Glomerular endothelial cell (primary cell): ENCODE measurements at places on chromosomes 12 and 14. TPM values are rescaled to one million over a fixed set of nuclear protein-coding genes. Genes with fewer than 3 reads are reported as not detected.

The LMNTD1 gene
- 0.82 TPM in 1 of 2 replicates, not detected in the other for total RNA-seq

The M6PR gene
- total RNA-seq = 98.5 and 114 TPM in 2 replicates

The TOGARAM1 gene
- 21.7 and 28.3 TPM in 2 replicates for total RNA-seq

The NUAK1 gene
- 55.3 and 68.8 TPM in 2 replicates for total RNA-seq

The TAS2R7 gene
- 0.18 TPM in 1 of 2 replicates, not detected in the other for total RNA-seq

The PLA2G1B gene
- total RNA-seq = not detected in 2 replicates

The PAPLN gene
- total RNA-seq = 17.1 and 58.0 TPM in 2 replicates

The PARPBP gene
- total RNA-seq = 3.8 and 7.2 TPM in 2 replicates

The ST8SIA1 gene
- total RNA-seq = 1.0 and 1.2 TPM in 2 replicates

The PZP gene
- 0.24 and 0.70 TPM in 2 replicates for total RNA-seq

The ASCL1 gene
- total RNA-seq = not detected in 2 replicates

The RASSF9 gene
- 0.87 and 1.4 TPM in 2 replicates for total RNA-seq

The FGF6 gene
- total RNA-seq = not detected in 2 replicates

DNA sequence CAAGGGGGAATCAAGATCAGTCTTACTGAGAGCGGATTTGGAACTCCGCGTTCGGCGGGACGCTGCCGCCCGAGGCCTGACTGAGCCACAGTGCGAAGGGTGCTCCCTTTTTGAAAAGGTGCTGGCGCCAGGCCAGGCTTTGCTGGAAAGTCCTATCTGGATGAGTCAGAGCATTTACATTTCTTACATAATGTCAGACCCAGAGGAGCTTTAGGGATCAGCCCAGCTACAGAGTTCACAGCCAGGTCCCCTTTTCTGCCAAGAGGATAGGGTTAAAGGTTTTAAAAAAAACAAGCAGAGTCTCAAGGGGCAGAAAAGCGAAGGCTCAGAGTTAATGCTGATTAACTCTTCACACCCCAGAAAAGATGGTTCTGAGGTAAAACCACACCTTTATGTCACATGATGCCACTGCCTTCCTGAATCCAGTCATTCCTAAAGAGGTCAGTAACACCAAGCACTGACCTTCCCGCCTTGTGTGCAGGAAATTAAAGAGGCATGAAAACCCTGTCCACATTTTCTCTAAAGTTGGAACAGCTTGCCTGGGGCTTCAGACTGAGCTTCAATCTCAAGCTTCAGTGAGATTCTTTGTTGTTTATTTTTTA lies 11.7 kb upstream of the FBXL14 start:
- DNase-seq = no peak

GRCh38 chr14:74667758-74668157 lies 45.1 kb downstream of the AREL1 start:
- no peak for DNase-seq

GRCh38 chr12:109170324-109170723 lies 53.9 kb downstream of the ACACB start:
- DNase-seq = no peak

DNA sequence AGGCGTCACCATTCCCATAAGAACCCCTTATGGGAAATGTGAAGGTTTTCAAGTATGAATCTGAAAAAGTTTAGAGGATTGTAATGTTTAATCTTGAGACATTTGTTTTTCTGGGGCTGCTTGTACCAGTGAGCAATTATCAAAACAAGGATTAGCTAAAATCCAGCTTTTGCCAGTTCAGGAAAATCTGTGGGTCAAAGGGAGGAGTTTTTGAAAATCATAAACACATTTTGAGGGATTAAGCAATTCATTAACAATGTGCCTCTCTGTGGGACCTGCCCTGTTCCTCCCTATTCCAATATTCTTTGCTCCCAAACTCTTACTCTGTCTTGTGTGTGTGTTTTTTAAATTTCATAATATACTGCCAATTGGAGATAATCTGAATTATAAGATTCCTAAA lies 11.7 kb upstream of the DAAM1 start:
- no peak for DNase-seq

- no peak for DNase-seq
Observed at GRCh38 chr12:100331871-100332270, 25.0 kb upstream of the SLC17A8 start.

GRCh38 chr14:22370084-22370847 lies 218.8 kb downstream of the DAD1 start:
- no peak for DNase-seq

DNA sequence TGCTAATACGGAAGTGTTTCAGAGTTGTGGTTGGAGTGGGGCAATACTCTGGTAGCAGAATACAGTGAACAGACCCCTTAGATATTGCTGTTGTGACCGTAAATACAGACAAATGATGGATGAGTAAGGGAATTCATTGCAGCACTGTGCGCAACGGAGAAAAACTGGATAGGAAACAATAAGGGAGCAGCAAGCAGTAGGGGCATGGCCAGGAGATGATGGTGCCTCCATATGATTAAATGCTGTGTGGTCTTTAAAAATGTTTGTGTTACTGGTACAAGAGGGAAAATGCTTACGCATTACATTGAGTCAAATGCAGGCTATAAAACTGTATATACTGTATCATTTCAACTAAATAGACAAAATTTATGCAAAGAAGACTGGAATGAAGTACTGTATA lies 61.6 kb downstream of the EML1 start:
- DNase-seq = no peak

GRCh38 chr12:39764944-39765560 lies 145.4 kb upstream of the ABCD2 start:
- DNase-seq = peak; percentile 1

DNA sequence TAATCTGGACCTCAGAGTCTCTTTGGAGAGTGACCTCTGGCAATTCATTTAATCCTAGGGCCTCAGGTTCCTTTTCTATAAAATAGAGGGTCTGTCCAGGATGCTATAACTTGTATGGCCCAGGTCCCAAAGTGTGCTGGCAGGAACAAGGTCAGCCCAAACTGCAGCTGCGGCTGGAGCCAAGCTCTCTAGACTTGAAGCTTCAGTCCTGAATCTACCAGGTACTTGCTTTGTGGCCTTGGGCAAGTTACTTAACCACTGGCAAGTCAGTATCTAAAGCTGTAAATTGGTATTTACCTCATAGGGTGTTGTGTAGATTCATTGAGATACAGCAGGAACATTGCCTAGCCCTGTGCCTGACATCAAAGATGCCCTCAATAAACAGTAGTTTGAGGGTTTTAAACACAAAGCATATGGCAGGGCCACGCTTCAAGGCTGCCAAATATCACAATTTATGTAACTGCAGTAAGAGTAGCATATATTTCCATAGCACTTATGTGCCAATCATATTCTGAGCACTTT lies 21.7 kb downstream of the CPM start:
- DNase-seq = no peak

DNA sequence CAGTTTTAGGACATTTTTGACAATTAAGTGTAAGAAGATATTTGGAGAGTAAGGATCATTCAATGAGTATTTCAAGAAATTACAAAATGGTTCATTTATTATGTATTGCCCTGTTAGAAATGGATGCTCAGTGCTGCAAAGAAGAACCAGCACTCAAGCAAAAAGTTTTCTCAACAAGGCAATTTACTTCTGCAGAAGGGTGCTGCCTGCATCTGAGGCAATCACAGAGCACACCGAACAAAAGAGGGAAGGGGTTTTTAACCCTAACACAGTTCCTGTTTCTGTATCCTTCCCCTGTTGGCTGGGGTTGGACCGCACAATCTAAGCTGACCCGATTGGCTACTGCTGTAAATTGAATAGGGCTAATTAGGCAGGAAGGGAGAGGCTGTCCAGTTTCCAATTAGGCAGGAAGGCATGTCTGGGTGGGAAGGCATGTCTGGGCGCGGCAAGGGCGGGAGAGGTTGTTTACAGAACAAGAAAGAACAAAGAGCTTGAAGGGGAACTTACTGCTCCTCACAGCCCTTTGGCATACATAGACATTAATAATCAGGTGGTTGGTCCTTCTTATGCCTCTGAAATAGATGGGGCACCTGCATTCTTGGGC lies 41.4 kb downstream of the SPTSSA start:
- DNase-seq = no peak

DNA sequence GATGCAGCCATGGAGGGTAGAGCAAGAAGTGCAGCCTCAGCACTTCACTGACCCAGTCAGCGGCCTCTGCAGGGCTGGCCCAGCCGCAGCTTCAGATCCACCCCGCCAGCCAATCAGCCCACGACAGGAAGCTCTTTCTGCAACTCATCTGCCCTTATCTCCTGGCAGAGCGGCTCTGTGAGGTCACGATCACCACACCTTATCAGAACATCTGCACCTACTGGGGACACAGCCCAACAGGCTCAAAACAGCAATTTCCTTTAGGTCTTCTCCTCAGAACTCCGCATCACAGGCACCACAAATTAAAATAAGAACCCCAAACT lies 287.3 kb downstream of the BCL11B start:
- no peak for DNase-seq

DNA sequence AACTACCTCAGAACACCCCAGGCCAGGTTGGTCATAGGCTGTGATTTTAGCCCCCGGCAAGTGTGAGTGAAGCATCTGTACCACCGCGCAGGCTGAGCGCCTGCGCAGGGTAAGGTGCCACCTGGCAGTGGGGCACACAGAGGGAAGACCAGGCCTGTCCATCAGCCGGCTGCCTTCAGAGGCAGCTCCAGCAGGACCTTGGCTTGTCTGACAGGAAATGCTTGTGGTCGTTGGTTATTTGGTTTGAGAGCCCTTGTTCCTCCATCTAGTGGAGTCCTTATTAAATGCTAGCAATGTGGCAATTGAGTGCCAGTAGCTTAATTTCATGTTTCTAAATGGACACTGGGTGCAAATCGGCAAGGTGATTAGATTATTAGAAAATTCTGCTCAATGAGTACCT lies 27.5 kb downstream of the SLC25A29 start:
- DNase-seq = peak; percentile 14

- no peak for DNase-seq
Observed at GRCh38 chr14:91898372-91898771, 31.0 kb upstream of the TC2N start.

- no peak for DNase-seq
Observed at GRCh38 chr14:87901236-87901635, 91.7 kb downstream of the GALC start.
